GM23248 (cell line): ENCODE measurements at places on chromosomes 1 and 21.
A peak's percentile ranks its signal among the peaks of the same experiment; 100 is the strongest.

DNA sequence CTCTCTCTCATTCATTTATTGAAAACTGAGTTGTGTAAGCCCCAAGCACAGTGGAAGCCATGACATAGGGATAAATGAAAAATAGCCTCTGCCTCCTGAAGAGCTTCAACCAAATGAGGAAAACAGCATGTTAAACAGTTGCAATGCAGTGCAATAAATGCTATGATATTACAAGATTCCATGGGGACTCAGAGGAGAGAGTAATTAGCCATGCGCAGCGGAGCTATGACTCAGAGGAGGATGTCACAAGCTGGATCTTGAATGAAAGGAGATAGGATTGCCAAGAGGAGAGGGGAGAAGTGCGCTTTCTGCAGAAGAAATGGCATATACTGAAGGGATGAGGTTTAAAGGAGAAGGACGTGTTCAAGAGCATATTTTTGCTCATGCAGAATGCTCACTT lies 231.3 kb upstream of the PLXNA2 start:
- DNase-seq: peak; percentile 43

DNA sequence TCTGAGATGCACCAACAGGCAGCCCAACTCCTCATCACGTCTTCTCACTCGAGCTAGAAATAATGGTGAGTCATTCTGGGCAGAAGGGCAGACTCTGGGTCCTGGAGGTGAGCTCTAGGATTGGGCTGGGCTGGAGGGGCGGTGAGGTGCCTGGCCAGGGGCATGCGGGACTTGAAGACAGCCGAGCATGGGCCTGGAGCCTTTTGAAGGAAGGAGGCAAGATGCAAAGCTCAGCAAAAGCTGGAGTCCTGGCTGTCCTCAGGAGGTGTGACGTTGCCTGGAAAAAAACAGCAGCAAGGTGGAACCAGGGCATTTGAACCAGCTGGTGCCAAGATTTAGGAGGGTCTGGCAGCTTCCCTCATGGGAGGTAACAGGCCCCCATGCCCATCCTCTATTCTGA lies 712 bp downstream of the KCNA2 start:
- no peak for DNase-seq

DNA sequence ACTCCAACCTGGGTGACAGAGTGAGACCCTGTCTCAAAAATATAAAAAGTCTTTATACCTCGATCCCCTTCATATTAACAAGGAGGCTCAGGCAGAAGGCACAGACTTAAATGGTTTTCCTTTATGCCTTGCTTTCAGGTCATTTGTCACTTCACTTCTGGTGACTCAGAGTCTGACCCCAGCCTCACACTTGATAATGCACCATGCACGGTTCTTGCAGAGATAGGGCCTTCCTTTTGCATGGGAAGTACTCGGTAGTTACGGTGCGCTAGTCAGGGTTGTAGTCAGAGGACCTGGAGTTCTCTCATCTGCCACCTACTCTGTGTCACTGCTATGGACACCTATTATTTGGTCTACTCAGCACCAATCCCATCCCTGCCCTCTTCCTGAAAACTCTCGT lies 43.6 kb upstream of the BMP8B start:
- DNase-seq: no peak

DNA sequence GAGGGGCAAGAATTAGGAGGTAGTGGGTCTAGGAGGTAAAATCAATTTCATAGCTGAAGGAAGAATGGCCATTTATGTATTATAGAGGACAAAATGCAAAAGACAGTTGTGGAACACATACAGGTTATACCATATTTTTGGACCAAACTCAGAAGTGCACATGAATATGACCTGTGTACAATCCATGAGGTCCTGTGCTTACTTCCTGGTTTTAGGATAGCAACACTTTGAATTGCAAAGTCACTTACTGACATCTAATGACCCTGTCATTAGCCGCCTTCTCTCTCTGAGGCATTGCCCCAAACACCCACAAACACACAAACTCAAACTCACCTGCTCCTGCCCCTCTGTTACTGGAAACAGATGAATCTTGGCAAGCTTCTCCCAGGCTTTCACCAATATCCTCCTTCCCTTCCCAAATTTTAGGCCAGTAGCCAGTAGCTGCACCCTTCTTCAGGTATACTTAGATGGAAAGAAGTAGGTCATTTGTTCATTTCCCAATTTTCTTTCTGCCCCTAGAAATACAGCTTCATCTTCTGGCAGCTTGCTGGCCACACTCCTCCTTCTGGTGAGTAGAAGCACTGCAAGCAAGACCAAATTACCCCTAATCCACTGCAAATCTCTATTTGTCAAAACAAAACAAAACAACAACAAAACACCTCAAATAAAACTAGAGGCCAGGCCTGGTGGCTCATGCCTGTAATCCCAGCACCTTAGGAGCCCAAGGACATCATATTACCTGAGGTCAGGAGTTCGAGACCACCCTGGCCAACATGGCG lies 13.7 kb upstream of the RPL5 start:
- peak; percentile 66 for DNase-seq

DNA sequence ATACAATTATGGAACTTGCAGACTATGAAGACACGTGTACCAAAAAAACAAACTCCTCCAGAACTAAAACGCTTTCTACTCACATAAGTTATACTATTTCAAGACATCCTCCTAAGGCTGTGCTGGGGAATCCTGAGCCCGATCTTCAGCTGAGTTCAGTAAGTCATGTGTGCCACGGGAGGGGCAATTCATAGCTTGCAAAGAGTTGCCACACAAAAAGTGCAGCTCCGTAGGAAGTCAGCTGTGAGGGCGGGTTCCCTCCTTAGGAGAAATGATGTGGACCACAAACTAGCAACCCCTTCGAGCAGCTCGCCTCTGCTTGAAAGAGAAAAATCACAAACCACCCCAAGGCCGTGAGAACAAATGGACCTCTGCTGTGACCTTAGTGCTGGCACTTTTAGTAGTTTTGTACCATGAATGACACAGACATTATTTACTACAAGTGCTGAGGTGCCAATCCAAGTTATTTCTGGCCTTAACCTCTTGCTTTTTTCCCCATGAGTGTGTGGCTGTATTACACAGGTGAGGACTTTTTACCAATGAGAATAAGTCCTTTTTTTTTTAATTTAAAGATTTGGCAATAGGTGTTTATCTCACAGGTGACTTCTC lies 35.8 kb upstream of the TRIM67 start:
- no peak for DNase-seq

DNA sequence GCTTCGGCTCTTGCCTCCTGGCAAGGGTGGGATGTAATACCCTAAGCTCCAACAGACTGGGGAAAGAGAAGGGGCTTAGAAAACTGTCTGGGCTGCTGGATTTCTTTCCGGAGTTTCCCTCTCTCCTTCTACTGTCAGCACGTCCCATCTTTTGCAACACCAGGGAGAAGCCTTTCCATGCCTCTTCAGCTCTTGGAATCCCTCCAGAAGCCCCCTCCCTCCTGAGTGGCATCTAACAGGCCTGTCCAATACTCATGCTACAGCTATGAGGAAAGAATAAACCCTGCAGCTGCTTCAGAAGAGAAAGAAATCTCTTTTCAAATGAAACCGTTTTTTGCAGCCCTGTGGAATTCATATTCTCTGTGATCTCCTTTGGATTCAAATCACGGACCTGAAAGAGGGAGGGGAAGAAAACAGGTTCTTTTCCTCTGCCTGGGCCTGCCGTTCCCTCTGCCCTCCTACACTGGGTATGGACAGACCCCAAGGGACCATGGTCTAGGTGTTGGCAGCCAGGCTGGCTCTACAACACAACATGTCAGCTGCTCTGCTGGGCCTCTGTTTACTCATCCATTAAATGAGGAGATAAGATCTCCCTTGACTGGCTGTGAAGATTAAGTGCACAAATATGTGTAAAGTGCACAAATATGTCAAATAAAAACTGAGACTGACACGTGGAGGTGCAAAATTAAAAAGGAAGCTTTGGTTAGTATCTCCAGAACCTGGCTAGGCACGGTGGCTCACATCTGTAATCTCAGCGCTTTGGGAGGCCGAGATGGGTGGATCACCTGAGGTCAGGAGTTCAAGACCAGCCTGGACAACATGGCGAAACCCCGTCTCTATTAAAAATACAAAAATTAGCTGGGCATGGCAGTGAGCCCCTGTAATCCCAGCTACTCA lies 6.0 kb upstream of the CAPN2 start:
- DNase-seq: peak; percentile 88

DNA sequence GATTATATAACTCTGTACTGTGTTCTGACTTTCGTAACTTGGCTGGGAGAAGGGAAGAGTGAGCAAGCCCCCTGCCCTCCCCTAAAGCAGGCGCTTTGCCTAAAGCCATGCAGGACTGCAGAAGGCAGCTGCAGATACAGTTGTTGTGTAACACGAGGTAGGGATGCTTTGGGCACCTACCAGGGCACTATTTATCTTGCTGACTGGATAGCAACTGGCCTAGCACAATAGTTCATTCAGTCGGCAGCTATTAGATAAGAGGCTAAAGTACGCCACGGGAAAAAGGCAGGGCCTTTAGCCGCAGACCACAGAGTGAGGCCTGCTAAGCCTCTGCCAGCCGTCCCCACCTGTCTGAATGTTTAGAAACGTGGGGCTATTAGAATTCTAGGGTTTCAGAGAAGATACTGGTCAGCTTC lies 80.9 kb downstream of the TTC3 start:
- no peak for DNase-seq

- no peak for DNase-seq
These were observed 5.6 kb upstream of the DSCAM start for GRCh38 chr21:40852563-40852962.

- DNase-seq: no peak
These were observed 1620.1 kb downstream of the BRINP3 start for GRCh38 chr1:188857526-188858087.

GRCh38 chr1:56180520-56181190 lies 398.7 kb downstream of the PLPP3 start:
- DNase-seq: peak; percentile 36

DNA sequence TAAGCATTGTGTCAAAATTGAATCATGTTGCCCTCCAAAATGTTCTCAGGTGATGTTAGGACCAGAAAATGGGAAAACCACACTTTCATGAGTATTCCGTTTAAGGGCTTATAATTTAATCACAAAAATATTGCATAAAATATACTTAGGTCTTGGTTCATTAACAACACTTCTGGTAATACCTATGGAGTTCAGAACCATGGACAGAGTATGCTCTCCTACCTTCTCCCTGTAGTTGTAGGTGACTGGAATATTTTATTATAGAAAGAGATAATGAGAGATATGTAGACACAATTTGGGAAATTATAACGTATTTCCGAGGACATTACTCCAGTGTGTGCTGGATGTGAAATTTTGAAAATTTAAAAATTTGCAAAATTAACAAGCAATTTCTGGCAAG lies 232.5 kb downstream of the NCAM2 start:
- peak; percentile 15 for DNase-seq

- no peak for DNase-seq
These were observed 187.3 kb upstream of the GALNT2 start for GRCh38 chr1:229879746-229880145.

GRCh38 chr1:185585770-185586169 lies 148.4 kb upstream of the HMCN1 start:
- no peak for DNase-seq

DNA sequence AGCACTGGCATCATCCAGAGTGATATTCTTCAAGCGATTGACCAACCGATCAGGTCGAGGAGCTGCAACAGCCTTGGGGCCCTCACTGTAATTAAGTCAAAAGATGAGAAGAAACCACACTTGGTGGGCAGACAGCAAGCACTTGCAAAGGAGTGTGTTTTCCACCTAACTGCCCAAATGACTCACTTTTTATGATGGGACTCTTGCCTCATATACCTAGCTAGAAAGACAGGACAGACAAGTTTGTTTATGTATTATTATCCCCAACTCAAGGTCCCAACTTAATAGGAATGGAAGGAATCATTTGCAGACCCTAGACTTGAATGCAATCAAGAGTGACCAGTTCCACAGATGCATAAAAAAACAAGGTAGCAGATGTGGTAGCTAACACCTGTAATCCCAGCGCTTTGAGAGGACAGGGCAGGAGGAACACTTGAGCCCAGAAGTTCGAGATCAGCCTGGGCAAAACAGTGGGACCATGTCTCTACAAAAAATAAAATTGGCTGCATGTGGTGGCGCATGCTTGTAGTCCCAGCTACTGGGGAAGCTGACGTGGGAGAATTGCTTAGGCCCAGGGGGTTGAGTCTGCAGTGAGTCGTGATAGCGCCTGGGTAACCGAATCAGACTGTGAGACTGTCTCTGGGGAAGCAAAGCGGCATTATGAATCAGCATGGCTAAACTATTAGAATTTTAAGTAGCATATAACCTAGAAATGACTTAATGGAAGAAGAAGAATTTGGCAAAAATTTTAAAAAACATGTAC lies 2.3 kb upstream of the NRAS start:
- DNase-seq: peak; percentile 57

GRCh38 chr1:244002721-244003120 lies 48.4 kb upstream of the ZBTB18 start:
- no peak for DNase-seq

DNA sequence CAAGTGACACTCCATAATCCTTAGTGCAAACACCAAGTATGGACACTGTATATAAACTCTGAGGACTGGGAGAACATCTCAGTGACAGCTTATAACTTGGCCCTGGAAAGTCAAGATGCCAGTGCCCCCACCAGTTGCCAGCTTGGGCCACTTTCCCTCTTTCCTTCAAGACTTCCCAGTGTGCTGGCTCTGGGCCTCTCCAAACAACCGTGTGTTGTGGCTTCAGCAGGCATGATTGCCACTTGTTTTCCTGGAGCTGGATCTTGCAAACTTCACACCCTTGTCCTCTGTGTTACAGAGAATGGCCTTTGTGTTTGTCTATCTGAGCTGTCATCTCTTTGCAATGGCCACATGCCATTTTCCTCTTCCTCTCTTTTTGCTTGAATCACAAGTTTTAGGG lies 37.0 kb downstream of the CCDC185 start:
- DNase-seq: peak; percentile 18

GRCh38 chr1:154770897-154771594 lies 99.0 kb downstream of the KCNN3 start:
- DNase-seq: no peak

DNA sequence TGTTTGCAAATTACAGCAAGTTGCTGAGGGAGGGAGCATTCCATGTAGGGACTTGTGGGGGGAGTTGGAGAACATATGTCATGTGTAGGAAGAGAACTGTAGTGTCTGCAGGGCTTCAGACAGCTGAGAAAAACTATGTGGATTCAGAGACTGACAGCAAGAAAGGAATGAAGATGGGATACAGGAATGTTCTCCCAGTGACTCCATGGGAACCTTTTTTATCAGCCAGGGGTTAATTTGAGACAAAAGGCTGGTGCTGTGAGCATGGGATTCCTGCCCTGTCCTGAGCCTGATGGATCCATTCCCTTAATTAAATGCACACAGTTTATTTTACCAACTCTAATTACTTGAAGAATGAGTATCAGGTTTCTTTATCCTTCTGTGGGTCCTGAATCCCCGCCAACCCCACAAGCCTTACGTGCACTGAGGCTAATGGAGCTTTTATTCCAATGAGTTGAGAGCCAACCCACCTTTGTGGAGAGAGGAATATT lies 26.5 kb upstream of the PLXNA2 start:
- DNase-seq: no peak
